ENCODE measurements at places on chromosomes 1 and 21.

DNA sequence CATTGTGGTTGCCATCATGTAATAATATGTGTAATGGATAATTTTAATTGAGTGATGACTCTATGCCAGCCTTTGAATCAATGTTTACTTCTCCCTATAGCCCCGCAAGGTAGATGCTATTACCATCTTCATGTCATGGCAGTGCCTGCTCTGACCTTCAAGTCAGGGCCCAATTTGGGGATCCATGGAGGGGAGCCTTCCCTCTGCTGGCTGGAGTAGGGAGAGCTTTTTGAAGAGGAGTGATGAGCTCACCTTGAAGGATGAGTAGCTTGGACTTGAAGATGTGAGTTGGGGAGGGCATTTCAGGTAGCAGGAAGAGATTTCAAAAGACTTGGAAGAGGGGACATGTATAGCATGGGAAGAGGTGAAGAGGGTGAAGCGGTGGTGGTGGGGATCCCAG lies 189.2 kb downstream of the FOXD2 start:
- DNase-seq: no peak

GRCh38 chr1:186763107-186763506 lies 65.6 kb upstream of the PLA2G4A start:
- no peak for DNase-seq

- no peak for DNase-seq
These were observed 2.5 kb upstream of the HLCS start for GRCh38 chr21:36968976-36969375.

DNA sequence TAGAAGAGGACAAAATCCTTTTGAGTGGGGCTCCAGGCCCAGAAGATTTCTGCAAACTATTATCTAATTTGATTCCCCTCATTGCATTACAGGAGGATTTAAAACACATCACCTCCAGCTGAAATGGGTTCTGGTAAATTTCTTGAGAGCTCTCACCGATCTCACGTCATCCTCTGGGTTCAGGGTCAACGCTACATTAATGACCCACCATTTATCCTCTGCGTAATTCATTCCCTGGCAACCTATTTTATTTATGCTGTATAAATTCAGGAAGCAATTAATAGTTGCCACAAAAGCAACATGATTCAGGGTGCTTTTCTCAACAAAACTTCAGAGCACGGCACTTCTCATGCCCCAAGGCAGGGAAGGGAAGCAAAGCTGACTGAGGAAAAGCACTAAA lies 38.9 kb downstream of the LMX1A start:
- DNase-seq: no peak

GRCh38 chr1:40315795-40316594 lies 1.1 kb downstream of the COL9A2 start:
- DNase-seq: peak; percentile 36

- DNase-seq: no peak
These were observed 491.2 kb upstream of the ZRANB2 start for GRCh38 chr1:71572038-71572437.

GRCh38 chr1:202184750-202185460 lies 8.7 kb upstream of the LGR6 start:
- peak; percentile 57 for DNase-seq

DNA sequence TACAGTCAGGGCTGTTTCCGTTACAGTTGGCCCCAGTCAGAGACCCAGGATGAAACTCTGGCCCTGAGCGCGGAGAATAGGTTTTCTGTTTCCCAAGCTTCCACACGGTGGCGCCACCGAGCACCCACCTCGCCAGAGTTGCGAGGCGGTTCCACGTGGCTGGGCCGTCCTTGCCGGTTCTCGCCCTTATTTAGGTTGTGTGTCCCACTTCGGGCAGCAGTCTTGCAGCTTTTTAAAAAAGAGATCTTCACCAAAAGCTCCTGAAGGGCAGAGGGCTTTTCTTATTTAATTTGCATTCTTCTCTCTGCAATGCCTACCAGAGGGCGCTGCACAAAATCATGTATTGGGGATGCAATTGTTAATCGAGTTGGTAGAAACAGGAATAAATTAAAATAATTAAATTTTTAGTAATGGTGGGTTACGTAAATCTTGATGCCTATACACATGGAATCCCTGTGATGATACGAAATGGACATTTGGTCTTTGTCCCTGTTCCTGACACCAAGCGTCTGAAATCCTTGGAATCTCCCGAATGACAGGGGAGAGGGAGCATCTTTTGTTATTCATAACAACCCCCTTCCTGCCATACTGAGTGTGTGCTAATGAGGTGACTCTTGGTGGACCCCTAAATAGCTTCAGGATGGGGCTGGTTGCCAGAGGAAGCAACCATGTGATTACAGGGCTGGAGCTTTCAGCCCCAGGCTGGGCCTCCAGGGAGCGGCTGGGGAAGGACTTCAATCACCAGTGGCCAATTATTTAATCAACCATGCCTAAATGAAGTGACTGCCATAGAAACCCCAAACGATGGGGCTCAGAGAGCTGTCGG lies 5.6 kb upstream of the S100A7 start:
- no peak for DNase-seq

- DNase-seq: no peak
These were observed 19.7 kb upstream of the PGBD2 start for GRCh38 chr1:248886237-248886895.

DNA sequence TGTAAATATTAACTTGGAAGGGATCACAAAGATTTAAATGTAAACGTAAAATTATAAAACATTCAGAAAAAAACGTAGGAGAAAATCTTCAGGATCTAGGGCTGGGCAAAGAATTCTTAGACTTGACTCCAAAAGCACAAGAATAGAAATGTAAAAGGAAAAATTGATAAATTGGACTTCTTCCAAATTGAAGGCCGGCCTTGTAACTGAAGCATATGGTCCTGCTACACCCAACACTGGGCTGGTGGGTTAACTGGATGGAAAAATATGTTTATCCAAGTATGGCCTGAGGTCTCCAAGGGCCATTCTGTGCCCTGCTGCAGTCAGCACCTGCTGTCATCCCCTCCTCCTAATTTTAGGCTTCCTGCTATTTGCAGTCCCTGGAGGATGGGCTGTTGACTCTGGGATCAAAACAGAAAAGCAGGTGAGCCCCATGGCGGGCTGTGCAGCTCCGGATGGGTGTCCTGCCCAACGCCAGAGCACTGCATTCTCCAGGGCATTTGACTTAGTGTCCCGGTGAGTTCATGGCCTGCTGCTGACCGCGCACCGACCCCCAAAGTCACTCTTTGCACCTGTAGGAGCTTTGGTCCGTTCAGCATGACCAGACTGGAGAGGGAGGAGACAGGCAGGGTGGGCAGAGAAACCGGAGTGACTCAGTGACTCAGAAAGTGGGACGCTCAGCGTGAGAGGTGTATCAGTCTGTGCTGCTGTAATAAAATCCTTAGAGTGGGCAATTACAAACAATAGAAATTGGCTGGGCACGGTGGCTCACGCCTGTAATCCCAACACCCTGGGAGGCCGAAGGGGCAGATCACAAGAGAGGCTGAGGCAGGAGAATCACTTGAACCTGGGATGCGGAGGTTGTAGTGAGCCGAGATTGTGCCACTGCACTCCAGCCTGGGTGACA lies 6.1 kb upstream of the AIRE start:
- DNase-seq: no peak

- no peak for DNase-seq
These were observed 6.3 kb upstream of the RBBP5 start for GRCh38 chr1:205128050-205128449.

- DNase-seq: no peak
These were observed 507.0 kb downstream of the AJAP1 start for GRCh38 chr1:5161372-5161771.

DNA sequence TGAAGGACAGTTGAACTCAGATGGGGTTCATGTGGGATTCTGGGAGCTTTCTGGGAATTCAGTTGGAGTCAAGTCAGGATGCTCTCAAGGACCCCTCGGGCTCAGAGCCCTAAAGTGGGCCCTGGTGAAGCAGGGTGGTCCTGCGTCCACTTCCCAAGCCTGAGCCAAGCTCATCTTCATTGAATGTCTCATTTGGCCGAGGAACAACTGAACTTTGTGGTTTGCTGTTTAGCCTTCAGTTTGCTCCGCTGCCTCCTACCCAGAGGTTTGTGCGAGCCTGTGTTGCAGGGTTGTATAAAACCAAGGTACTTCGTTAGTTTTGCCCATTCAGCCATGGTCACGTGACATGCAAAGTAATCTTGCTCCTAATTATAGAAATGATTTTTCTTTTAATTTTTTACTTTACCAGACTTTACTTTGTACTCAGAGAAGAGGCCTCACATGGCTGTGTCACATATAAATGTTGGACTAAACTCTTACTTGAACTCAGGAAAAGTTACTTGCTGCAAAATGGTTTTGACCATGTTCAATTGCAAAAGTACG lies 49.7 kb downstream of the B3GALT5 start:
- DNase-seq: no peak

- DNase-seq: no peak
These were observed 342.5 kb downstream of the ADGRL2 start for GRCh38 chr1:82143108-82143833.

DNA sequence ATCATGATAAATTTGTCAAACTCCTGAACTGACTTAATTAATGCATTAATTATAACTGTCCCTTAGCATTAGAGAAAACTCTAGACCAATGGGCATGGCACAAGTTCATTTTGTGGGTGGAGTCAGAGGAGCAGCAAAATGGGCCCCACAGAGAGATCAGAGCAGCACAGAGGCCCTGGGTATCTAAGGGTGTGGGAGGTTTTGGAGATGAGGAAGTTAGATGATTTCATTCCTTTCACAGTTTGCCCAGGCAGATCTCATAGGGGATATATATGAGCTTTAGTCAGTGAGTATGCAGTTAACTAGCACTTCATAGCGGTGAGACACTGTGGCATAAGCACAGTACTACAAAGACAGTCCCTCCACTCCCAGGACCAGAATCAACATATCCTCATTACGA lies 117.3 kb downstream of the MAB21L3 start:
- DNase-seq: no peak

DNA sequence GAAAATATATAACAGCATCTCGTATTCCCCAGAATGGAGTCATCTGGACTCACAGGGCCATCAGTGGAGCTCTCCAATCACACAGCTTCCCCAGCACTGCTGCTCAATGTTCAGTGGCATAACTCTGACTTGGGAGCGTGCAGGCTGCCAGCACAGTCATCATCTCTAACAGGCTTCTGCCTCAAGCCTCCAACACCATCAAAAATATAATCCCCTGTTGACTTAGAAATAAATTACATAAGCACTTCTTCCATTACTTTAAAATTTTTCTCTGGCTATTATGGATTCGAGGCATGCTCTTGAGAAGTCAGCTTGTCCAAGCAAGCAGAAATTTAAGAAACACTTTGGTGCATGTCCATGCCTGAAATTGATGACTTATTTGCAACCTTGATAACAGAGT lies 6.2 kb downstream of the DUSP23 start:
- DNase-seq: no peak

DNA sequence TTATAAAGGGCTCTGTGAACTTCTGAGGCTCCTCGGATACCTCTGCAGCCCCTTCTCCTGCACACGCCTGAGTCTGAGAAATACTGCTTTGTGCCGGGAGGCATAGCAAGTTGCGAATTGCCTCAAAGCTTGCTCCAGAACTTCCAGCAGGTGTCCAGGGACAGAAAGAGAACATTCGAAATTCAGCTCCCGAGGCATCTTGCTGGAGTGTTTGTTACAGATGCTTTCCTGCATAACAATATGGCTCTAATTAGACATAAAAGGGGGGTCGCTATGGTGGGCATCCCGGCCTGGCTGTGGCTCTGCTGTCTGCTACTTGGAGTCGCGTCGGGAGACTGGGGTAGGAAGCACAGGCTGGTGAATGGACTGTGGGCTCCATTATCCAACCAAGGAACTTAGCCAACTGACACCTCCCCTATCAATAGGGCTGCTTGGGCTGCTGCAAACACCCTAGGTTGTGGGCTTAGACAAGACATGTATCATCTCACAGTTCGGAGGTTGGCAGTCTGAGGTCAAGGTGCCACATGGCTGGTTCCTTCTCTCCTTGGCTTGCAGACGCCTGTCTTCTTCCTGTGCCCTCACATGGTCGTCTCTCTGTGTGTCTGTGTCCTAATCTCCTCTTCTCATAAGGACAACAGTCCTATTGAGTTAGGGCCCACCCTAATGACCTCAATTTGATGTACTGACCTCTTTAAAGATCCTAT lies 607.0 kb downstream of the NPHP4 start:
- no peak for DNase-seq

GRCh38 chr1:230768903-230769570 lies 21.8 kb downstream of the CAPN9 start:
- no peak for DNase-seq

DNA sequence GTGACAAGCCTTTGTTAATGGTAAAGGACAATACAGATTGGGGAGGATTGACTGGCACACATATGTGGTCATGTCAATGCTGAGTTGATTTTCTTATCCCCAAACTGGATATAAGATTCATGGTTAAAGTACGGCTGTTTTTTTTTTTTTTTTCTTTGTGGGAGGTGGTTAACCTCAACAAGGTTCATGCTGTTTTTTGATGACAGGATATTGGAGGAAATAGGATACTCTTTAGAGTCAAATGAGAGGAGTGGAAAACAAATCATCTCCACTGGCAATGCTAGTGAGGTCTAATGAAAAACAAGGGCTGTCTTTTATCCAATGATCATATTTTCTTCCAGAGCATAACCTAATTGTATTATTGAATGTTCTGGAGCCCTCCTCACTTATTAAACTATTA lies 140.2 kb downstream of the FAM78B start:
- DNase-seq: no peak

- DNase-seq: no peak
These were observed 100.6 kb upstream of the ACTL8 start for GRCh38 chr1:17654519-17654918.

- no peak for DNase-seq
These were observed 55.2 kb downstream of the RNASEL start for GRCh38 chr1:182533896-182534295.

DNA sequence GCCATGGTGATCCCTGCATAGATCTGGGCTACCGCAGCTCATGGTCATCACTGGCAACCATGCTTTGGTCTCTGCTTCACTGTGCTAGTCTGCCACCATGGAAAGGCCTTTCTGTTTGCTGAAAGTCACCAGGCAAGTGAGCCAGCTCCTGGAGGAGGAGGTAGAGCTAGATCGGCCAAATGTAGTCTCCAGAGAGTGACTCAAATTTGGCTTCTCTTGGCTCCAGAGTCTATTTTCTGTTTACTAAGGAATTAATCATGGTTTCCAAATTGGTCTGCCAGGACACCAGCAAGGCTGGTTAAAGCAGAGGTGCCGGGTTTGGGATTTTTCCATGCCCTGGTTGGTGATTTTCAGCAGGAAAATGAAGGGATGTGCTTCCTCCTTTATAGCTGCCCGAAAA lies 52.7 kb upstream of the IVNS1ABP start:
- no peak for DNase-seq

- no peak for DNase-seq
These were observed 123.6 kb upstream of the KCNJ6 start for GRCh38 chr21:38039841-38040240.

DNA sequence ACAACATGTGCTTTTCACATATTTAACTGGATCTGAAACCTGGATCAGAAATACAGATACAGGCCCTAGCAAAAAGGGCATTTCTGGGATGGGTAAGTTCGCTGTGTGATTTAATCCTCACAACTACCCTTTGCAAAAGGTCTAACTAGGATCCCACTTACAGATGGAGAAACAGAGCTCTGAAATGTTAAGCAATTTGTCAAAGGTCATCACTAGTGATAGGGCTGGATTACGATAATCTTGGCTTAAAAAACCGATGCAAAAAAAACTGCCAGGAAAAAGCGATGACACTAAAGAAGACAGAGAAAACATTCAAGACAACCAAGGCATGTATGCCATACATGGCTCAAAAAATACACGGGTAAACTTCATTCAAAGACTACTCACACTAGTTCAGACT lies 29.9 kb downstream of the AHCTF1 start:
- DNase-seq: no peak

- no peak for DNase-seq
These were observed 378.5 kb downstream of the PLPP3 start for GRCh38 chr1:56200896-56201295.

- DNase-seq: peak; percentile 3
These were observed 12.0 kb upstream of the FCAMR start for GRCh38 chr1:206982216-206982615.
